ENCODE measurements at places on chromosomes 4 and X.

DNA sequence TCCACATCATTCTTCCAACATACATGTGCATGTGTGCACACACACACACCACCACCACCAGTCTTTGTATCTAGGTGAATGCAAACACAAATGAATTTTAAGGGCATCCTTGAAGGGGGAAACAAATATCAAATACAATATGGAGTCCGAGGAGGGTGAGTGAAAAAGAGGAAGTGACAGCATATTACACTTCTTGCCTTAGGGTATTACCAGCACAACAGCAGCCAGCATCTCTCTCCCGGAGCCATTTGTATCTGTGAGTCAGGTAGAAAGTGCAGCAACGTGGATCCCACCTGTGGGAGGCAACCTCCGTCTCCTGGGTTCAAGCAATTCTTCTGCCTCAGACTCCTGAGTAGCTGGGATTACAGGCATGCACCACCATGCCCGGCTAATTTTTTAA, 483.2 kb downstream of the SMARCA1 start:
- DNase-seq, result no peak

GRCh38 chr4:7239101-7239820, 46.9 kb downstream of the SORCS2 start:
- no peak for DNase-seq

DNA sequence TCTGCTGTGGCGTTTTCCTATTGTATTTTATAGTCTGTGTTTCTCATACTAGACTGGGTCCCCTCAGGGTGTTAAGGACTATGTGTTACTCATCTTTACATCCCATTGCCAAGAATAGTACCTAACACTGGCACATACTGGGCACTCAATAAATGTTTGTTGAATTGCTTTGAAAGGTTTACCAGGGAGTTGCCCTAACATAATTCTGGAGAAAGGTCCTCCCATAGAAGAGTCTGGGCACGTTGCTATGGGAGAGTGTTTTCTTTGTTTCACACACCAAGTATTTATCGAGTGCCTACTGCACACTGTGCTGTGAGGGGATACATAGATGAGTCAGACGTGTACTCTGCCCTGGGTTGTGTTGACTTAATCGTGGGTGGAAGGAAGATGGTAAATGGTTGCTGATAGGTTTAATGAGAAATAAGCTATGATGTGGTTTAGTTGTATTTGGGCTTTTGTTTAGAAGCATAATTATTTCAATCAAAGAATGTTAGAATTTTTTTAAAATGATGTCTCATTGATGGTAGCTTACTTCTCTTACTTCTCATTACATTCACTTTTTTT, 42.9 kb downstream of the AFF1 start:
- DNase-seq, result peak; percentile 8

- DNase-seq, result no peak
Measured at GRCh38 chr4:5916229-5916628, 23.3 kb upstream of the CRMP1 start.

GRCh38 chr4:176778491-176778890, 14.2 kb downstream of the VEGFC start:
- DNase-seq, result no peak

GRCh38 chr4:136863756-136864155, 668.5 kb downstream of the PCDH18 start:
- no peak for DNase-seq

DNA sequence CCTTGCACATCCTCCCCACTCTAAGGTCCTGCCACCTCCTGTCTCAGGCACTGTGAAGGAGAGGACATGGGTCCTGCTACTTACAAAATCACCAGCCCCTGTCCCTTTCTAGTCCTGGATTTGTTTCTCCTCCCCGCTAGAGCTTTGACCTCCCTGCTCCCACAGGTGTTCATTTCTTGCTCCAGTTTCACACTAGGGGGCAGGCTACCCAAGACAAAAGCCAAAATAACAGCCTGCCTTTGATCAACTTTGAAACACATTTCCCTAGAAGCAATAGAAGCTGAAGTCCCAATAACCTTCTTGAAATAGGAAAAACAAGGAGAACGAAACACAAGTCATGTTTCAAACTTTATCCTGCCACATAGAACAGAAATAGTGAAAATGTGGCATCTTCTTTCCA, 164.4 kb downstream of the QDPR start:
- peak; percentile 4 for DNase-seq

DNA sequence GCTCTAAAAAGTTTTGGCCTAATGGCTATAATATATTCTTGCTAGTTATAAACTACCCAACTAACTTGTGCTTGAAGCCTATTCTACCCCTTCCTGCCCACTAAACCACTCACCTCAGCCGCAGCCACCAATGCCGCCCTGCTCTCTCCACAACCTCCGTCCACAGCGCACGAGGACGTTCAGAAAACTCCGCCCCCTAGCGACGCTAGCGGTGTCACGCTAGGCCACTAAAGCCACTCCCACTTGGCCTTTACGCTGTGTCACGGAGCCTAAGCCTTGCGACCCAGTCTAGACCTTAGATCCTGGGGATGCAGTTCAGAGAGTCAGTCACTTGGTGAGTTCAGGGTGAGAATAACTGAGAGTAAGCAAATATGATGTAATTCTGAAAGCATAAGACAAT, at the start of gene TEX11:
TEX11 (minus strand) TSS at position 171 of the 400 bp plus-strand sequence. CDS start 922 bp downstream, outside the sequence.
- no peak for DNase-seq

Measured in COR-L47 (cell line).